GOT3 (cell line): ENCODE measurements at places on chromosomes 6 and 20.

DNA sequence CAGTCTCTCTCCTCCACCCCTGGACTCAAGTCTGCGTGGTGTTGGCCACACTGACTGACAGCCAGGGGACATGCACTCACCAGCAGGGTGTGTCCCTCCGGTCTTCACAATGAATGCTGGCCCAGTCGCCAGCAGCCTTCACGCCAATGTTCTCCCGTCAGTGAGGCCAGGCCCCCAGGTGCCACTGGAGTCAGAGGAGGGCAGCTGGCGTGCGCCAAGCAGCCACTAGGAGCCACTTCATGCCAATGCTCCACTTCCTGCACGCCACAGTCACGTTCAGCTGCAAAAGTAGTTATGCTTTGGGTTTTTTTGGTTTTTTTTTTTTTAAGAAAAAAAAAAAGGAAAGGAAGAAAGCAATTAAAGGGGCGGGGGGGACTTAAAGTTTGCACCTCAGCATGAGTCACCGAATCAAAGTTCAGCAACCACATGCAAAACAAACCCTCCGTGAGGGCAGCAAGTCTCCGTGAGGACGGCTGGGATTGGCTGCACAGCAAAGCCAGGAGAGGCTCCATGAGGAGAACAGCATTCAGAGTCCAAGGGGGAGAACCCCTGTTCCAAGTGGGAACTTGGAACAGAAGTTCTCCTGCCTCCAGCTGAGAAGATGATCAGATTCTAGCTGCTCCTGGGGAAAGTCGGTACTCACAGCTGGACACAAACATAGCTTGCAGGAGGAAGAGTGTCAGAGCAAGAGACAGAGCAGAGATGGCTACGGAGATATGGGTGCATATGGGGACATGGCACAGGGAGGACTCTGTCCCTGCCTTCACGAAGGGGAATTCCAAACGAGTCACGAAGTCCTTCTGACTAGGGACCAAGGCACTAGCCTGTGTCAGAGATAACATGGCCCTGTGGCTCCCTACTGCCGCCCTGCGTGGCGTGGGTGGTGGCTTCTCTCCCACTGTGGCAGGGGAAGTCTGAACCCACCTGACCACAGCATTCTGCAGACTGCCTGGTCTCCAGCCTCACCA, at the start of gene ZC3H12D:
TSS of gene ZC3H12D (minus strand) at position 282 of the 968 bp plus-strand sequence. CDS start 10,471 bp downstream, outside the sequence.
- DNase-seq: no peak

DNA sequence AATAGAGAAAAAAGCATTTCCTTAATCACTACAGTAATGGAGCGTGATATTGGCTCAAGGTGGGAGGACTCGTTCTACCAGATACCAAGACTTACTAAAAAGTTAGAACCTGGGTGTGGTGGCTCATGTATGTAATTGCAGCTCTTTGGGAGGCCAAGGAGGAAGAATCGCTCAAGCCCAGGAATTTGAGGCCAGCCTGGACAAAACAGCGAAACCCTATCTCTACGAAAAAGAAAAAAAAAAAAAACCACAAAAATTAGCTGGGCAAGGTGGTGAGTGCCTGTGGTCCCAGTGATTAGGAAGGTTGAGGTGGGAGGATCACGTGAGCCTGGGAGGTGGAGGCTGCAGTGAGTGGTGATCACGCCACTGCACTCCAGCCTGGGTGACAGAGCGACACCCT, 24.0 kb upstream of the ATRN start:
- no peak for DNase-seq

DNA sequence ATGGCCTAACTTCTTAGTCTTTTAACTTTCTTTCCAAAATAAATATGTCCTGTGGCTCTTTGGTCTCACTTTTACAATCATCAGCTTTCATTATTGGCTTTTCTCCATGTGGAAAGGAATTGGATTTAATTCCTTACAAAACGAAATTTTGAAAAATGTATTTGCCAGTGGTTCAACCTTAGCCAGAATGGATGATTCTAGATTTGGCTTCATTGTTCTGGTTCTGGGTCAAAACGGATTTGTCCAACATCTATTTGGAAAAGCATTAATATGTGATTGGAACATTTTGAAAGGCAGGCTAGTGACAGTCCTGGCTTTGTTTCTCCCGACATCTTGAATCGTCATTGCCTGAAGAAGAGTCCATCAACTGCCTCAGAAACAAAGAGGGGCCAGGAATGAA, 59.2 kb downstream of the TENT5A start:
- DNase-seq: no peak

GRCh38 chr20:18091623-18092022, 33.9 kb upstream of the OVOL2 start:
- DNase-seq: no peak

DNA sequence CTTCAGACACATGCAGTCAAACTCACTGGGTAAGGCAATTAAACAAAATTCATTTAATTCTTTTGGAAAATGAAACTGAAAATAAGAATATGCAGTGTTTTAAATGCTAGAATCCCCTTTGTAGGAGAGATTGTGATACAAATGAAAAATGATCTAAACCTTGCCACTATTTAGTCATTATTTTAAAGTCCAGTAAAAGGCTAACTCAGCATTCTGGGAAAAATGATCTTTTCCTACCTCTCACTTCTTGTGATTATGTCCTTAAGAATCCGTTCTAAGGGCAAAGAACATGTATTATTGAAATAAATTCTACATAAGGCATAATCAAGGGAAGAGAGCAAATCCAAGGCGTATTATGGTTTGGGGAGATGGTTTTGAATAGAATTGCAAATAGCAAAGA, 46.4 kb downstream of the TINAG start:
- no peak for DNase-seq

- DNase-seq: no peak
Measured at GRCh38 chr6:168865522-168865921, 388.1 kb downstream of the THBS2 start.

DNA sequence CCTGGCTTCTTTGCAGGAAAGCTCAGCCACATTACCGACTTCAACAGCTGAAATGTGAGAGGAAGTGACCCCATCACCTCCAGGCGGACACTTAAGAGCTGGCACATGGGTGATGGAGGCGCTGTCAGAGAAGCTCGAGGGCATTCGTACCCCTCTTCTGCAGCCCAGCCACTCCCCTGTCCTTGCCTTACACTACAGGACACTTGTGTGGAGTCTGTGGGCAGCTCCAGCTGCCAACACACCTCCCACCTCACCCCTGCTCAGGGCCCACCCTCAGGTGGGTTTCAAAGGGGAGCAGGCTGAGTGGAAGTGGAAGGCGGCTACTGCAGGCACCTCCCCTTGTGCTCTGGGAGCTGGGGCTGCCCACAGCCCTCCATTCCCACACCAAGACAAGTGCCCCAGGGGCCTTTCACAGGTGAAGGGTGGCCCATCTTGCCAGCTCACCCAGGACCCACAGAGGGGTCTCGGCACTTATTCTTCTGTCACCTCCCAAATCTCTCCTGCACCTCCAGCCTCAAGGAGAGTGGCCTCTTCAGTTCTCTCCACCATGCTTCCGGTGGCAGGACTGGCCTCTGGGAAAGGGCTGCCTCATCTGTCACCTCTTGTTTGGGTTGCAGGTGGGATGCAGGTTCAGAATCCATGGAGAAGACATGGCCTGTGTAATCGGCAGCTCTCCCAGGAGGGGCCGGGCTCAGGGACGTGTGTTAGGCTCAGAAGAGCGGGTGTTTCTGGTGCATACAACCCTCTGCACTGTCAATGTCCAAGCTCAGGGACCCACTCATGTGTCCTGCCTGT, 49.8 kb downstream of the IRF4 start:
- DNase-seq: no peak

DNA sequence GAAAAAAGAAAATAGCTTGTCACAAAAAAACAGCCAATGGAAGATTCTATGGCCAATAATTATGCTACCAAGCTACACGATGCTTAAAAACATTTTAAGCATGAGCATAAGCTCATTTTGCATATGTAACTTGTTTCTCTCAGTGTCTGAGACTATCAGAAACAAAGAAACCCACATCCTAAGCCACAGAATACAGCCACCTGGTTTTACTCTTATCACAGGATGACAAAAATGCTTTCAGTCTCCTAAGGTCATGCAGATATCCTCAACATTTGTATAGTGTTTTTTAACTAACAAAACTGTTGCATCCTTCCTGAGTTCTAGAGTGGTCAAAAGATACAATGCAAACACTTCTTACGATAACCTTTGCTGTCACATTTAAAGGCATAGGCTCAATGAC, 172.1 kb upstream of the RUNX2 start:
- no peak for DNase-seq

DNA sequence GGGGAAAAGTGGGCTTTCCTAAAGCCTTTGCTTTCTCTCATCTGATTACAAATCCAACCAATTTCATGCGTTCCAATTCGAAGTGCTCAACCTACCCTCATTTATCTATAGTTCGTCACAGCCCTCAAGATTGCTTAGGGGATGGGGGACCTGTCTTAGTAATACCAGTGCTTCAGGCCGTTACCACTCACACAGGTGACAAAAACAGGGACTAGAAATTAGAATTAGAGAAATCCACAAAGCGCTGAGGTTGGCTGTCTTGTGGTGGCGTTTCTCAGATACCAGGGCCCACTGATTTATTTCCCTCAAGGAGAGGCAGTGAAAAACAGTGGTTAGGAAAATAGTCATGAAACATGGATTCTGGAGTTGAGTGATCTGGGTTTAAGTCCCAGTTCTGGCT, 121.6 kb upstream of the SPACA1 start:
- DNase-seq: no peak
